ENCODE measurements at places on chromosomes 4 and X. TPM values are rescaled to one million over a fixed set of nuclear protein-coding genes. Genes with fewer than 3 reads are reported as not detected.

Gene ATP6AP2
- total RNA-seq = 74.9 TPM

Gene NEXMIF
- total RNA-seq = 0.07 TPM

DNA sequence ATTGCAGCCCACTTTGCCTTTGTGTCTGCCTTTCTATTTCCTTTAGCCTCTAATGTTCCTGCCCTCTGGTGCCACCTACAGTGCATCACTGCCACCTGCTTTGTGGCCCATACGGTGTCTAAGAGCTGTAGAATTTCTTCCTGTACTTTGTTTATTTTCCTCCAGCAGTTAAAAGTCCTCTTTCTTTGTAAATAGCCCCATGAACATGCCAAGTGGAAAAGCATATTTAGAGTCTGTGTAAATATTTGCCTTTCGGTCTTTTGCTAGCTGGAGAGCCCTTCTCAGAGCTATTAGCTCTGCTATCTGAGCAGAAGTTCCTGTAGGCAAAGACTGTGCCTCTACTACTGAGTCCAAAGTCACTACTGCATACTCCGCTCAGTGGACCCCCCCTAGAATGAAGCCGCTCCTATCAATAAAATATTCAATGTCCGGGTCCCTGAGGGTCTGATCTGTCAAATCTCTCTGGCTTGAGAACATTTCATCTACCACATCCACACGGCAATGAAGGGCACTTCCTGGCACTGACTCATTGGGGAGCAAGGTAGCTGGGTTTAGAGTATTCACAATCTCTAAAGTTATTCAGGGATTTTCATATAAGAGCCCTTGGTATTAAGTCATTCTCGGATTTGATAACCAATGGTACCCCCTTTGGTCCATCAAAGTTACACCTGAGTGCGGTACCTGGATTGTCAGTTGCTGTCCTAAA, 36.3 kb downstream of the SULT1E1 start:
- no peak for DNase-seq

DNA sequence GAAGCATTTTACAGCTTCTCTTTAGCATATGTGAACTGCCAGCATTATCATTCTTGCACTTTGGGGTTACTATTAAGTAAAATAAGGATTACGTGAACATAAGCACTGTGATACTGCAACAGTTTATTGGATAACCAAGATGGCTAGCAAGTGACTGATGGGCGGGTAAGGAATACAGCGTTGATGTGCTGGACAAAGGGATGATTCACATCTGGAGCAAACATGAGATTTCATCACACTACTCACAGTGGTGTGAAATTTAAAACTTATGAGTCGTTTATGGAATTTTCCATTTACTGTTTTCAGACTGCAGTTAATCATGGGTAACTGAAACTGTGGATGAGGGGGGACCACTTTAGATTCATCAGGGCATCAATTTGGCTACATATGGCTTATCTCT, 16.0 kb downstream of the NBDY start:
- peak; percentile 48 for DNase-seq

- no peak for DNase-seq
Observed at GRCh38 chr4:876780-877179, 50.9 kb upstream of the CPLX1 start.

- no peak for DNase-seq
Observed at GRCh38 chr4:176137631-176138030, 57.8 kb downstream of the SPATA4 start.

GRCh38 chrX:65642914-65643491, 24.5 kb upstream of the MSN start:
- DNase-seq = peak; percentile 35

- no peak for DNase-seq
Observed at GRCh38 chrX:40099055-40099958, 1.5 kb upstream of the BCOR start.

GRCh38 chr4:167079762-167080161, 154.5 kb downstream of the SPOCK3 start:
- no peak for DNase-seq

GRCh38 chrX:318739-319578, at the start of gene GTPBP6:
Gene GTPBP6, minus strand, starts transcription at chrX:318796. Its CDS starts 9 bp downstream, at chrX:318787.
- DNase-seq = peak; percentile 83

- no peak for DNase-seq
Observed at GRCh38 chrX:118726396-118726795, 1.0 kb upstream of the IL13RA1 start.

DNA sequence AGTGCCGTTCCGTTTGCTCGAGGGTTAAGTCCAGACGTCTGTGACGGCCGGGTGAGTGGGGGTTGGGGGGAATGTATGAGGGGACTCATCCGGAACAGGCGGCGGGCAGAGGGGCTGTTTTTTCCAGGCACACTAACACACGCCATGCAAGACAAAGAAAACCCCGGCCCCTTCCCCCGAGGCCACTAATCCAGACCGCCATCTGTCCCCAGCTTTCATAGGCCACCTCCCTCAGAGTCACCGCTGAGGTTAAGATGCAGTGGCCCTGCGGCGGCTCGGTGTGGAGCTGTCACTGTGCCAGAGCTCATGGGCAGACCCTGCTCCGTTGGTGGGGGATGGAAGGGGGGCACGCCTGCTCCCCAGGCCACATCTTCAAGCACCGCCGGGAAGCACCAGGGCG, 34.1 kb downstream of the SORCS2 start:
- DNase-seq = no peak
